Endothelial cell (in vitro differentiated cells): ENCODE measurements at places on chromosomes 16 and 17.

DNA sequence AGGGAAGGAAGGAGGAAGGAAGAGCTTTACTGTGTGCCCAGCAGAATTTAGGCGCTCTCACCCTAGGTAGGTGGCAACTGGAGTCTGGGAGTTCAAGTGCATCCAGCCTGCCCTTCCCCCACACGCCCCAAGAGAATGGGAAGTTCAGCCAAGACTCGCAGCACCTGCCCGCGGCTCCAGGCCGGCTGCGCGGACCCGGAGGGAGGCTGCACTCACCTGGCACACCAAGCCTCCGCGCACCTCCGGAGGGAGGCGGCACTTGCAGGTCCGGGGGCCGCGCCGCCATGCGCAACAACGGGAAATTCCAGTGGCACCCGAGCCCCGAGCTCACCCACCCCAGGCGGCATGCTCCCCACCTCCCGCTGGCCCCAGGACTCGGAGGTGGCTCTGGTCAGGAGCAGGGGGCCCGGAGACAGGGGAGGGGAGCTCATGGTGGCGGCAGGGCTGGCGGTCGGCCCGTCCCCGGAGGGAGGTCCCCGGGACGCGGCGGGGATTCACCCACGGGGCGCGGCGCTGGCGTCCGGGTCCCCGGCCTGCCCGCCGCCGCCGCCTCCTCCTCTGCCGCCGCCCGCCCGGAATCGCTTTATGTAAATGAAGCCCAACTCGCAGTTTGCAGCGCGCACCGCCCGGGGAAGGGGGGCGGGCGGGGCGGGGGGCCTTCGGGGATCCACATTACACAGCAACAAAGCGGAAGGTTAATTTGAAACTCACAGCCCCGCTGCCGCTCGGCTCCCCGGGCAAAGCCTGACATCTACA lies at the start of gene ZFHX3:
ZFHX3 (minus strand) TSS at position 593 of the 756 bp plus-strand sequence. CDS start 87,983 bp downstream, outside the sequence.
- peaks cover 27% of the 10 kb centered on the region for H3K27me3 ChIP-seq
- peak within 1 kb of the TSS; percentile 89 for H3K4me3 ChIP-seq

DNA sequence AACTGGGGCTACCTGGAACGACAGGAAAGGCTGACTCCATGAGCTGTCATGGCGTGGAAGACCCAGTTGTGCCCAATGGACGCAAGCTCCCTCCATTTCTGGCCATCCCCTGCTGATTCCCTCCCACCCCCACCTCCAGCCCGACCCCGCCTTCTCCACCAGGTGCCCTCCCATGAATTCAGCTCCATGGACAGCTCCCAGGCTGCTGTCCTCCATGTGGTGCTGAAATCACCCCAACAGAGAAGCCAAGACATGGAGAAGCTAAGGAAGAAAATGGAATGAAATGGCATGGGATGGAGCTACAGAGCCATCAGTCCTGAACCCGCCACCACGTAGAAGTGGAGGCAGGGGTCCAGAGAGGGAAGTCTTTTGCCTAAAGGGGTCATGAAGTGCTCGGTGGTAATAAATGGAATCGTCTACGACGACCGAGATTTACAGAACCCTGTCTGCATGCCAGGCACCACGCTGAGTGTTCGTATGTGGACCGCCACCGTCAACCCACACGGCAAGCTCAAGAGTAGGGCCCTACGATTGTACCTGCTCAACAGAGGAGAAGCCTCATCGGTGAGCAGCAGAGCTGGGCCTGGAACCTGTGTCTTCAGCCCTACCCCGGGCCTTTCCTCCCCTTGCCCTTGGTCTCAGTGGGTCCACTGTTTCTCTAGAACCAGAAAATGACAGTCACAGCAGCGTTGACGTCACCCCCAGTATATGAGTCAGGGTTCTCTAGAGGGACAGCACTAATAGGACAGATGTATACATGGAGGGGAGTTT lies 9.3 kb upstream of the ZC3H18 start:
- no peak overlapping the region for H3K27ac ChIP-seq
- H3K27me3 ChIP-seq: peaks cover 4% of the 10 kb centered on the region
- H3K4me3 ChIP-seq: no peak overlapping the region

GRCh38 chr17:65408050-65408449 lies 153.4 kb downstream of the AXIN2 start:
- H3K4me3 ChIP-seq: no peak overlapping the region
- DNase-seq: no peak
- no peaks in the 10 kb centered on the region for H3K4me1 ChIP-seq
- peaks cover 3% of the 10 kb centered on the region for H3K36me3 ChIP-seq
- no peak overlapping the region for H3K27ac ChIP-seq

GRCh38 chr17:7460850-7461660 lies 16.2 kb downstream of the CHRNB1 start:
- H3K27ac ChIP-seq: no peak overlapping the region
- peaks cover 3% of the 10 kb centered on the region for H3K4me1 ChIP-seq
- H3K36me3 ChIP-seq: peaks cover 5% of the 10 kb centered on the region
- peak overlapping the region; percentile 83 for H3K4me3 ChIP-seq

DNA sequence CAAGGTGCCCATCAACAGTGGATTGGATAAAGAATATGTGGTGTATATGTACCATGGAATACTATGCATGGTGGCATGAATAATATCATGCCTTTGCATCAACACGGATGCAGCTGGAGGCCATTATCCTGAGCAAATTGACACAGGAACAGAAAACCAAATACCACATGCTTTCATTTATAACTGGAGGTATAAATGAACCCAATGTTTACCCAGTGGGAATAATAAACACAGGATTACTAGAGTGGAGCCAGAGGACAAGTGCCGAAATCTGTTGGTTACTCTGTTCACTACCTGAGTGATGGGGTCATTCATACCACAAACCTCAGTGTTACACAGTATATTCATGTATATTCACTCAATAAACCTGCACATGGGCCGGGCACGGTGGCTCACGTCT lies 125.2 kb downstream of the CDH11 start:
- H3K27ac ChIP-seq: no peak overlapping the region
- no peaks in the 10 kb centered on the region for H3K36me3 ChIP-seq
- DNase-seq: no peak
- no peak overlapping the region for H3K4me3 ChIP-seq
- H3K27me3 ChIP-seq: no peaks in the 10 kb centered on the region

- peaks cover 3% of the 10 kb centered on the region for H3K36me3 ChIP-seq
- H3K27ac ChIP-seq: no peak overlapping the region
- peak overlapping the region; percentile 6 for H3K4me3 ChIP-seq
- DNase-seq: no peak
- peaks cover 24% of the 10 kb centered on the region for H3K27me3 ChIP-seq
Observed at GRCh38 chr17:82277851-82278250, 4.4 kb upstream of the CSNK1D start.
